ENCODE measurements at places on chromosomes 16 and 17. TPM values are rescaled to one million over a fixed set of nuclear protein-coding genes. Genes with fewer than 3 reads are reported as not detected.
A peak's percentile ranks its signal among the peaks of the same experiment; 100 is the strongest.

DNA sequence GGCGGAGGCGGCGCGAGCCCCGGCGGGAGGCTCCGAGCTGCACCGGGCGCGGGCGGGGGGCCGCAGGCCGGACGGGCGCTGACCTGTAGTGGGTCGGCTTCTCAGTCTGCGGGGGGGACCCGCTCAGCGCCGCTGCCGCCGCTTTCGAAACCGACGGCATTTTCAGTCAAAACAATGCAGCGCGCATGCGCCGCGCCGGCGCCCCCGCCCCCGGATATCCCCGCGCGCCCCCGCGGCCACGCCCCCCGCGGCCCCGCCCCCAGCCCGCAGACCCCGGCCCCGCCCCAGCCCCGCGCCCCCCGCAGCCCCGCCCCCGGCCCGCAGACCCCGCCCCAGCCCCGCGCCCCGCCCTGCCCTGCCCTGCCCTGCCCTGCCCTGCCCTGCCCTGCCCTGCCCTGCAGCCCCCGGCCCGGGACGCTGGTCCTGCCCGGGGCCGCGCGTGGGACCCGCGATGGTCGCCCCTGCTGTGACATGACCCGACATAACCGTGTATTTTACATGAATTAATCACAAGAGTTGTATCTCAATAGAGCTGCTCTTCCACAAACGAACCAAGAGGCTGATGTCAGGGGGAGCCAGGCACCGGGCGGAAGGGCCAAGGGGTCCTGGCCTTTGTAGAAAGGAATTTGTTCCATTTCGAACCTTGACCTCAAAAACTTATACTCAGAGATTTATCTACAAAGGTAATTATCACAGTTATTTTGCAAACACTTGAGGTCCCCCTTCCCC lies at the start of gene UNKL:
UNKL (minus strand) TSS at position 173 of the 729 bp plus-strand sequence; CDS start at position 160, 13 bp downstream.
- H3K4me1 ChIP-seq = no peaks in the 10 kb centered on the region
- H3K4me3 ChIP-seq = peak within 1 kb of the TSS; percentile 87

DNA sequence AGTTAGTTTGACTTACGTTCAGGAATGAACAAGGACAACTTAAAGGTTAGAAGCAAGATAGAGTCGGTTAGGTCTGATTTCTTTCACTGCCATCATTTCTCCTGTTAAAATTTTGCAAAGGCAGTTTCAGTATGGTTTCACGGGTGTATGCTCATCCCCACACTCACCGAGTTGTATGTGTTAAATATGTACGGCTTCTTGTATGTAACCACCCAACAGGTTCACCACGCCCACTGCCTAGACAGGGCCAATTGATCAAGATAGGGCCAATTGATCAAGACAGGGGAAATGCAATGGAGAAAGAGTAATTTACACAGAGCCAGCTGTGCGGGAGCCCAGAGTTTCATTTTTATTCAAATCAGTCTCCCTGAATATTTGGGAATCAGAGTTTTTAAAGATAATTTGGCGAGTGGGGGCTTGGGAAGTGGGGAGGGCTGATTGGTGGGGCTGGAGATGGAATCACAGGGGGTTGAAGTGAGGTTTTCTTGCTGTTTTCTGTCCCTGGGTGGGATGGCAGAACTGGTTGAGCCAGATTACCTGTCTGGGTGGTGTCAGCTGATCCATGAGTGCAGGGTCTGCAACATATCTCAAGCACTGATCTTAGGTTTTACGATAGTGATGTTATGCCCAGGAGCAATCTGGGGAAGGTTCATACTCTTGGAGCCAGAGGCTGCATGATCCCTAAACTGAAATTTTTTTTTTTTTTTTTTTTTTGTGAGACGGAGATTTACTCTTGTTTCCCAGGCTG lies 62.4 kb upstream of the PLCG2 start:
- H3K27me3 ChIP-seq = no peaks in the 10 kb centered on the region
- no peak overlapping the region for H3K4me3 ChIP-seq
- H3K4me1 ChIP-seq = no peaks in the 10 kb centered on the region
- no peak for DNase-seq
- H3K36me3 ChIP-seq = no peaks in the 10 kb centered on the region

DNA sequence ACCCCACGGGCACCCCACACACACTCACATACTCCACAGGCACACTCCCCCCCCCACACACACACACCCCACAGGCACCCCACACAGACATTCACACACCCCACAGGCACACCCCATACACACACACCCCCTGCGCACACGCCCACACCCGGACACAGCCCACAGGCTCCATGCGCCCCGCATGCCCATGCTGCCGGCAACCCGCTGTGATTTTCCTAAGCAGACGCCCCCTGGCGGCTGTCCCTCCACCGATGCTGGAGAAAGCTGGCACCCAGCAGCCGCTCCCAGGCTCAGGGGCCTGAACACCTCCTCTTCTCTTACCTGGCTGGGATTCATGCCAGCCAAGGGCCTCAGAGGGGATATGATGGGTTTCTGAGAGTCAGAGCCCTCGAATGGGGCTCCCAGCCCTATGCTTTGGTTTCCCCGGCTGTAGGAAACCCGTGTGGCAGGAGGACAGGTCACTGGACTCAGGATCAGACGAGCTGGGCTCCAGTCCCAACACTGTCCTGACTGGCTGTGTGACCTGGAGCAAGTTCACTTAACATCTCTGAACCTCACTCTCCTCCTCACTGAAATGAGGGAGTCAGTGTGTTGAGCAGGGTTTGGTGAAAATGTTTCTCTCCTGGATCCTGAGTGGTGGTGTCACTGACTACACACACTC lies 19.6 kb upstream of the TNFRSF13B start:
- H3K27ac ChIP-seq = no peak overlapping the region
- H3K4me1 ChIP-seq = no peaks in the 10 kb centered on the region
- no peaks in the 10 kb centered on the region for H3K27me3 ChIP-seq
- no peaks in the 10 kb centered on the region for H3K36me3 ChIP-seq
- DNase-seq = peak; percentile 83
- no peak overlapping the region for H3K4me3 ChIP-seq

- no peak for DNase-seq
- H3K27me3 ChIP-seq = no peaks in the 10 kb centered on the region
- H3K4me1 ChIP-seq = peaks cover 18% of the 10 kb centered on the region
- no peak overlapping the region for H3K27ac ChIP-seq
- peaks cover 4% of the 10 kb centered on the region for H3K36me3 ChIP-seq
Measured at GRCh38 chr17:19573075-19573474, 39.4 kb downstream of the SLC47A1 start.

ARRB2 gene
- total RNA-seq = 25.9 TPM
